Right renal pelvis (tissue), 4 donors: ENCODE measurements at places on chromosomes 16 and 17. TPM values are rescaled to one million over a fixed set of nuclear protein-coding genes. Genes with fewer than 3 reads are reported as not detected.

Gene NPIPB6
- 1.1 TPM for polyA plus RNA-seq

DNA sequence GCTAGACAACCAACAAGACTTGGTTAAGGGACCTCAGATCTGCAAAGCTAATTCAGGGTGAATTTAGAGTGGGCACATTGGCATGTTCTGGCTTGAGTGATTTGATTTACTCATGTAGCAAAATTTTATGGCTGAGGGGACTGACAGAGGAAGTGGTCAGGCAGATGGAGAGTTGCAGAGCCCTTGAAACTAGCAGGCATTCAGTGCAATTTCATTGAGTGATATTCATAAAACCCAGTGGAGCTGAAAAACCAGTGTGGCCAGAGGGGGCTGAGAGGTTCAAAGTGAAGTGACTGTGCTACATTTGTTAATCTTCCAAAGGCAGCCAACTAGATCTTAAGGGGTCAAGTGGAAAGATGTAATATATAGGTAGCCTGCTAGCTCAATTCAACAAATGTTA lies 2.2 kb upstream of the TMEM94 start:
- DNase-seq: no peak

DNA sequence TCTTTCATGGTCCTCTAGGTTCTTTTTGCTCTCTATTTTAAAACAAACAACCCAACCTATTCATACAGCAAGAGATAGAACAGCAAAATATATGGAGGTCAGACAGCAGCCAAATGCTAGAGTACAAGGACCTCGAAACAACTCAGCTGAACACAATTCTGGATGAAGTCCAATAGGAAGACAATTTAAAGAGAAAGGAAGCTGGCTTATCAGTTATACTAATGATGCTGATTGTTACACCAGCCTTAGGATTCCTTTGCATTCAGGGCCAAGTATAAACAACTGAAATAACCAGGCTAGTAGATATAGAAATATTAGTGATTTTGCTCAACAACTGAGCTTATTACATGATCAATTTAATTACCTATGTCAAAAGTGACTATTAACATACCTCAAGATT lies 2.5 kb downstream of the SSH2 start:
- DNase-seq: no peak

DNA sequence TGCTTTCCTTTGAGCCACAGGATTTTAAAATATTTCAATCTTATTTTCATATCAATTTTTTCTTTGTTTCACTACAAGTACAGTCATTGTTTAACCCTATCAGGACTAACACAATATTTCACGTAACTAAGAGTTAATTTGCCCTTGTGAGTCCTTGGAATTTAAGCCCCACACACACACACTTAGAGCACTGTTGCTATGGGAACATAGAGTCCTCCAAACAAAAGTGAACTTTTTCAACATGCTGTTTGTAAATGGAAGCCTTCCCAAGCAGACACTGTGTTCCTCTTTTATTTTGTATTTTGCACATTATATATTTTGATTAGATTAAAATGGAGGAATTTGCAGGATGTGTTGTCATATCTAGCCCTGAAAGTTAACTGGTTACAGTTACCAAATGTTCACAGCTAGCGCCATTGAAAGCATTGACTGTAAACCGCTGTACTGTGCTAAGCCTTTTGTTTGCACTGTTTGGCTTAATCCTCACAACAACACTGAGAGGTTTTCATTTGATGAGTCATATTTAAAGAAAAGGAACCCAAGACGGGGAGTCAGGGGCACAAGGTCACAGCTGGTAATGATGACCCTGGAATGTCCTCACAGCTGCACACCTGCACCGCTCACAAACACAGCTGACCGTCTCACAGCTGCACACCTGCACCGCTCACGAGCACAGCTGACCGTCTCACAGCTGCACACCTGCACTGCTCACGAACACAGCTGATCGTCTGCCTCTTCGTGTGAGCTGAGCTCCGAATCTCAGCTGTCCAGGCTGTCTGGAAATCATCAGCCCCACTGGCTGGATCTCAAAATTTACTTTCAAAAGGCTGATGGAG lies 6.3 kb downstream of the HSBP1 start:
- DNase-seq: no peak

DNA sequence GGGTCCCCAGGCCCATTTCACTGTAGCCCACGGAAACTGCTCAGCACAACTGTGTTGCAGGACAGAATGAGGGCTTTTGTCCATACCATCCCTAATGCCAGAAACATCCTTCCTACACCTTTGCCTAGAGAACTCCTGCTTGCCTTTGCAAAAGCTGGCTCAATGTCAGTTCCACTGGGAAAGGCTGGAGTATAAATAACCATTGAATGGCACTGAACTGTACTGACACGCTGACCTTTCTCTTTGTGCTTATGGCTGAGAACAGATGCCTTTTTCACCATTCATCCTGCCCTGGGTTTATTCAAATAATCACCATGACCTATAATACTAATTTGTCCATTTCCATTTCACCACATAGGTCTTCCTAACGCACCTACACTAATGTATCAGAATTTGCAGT lies 300.3 kb downstream of the XYLT1 start:
- DNase-seq: no peak

DNA sequence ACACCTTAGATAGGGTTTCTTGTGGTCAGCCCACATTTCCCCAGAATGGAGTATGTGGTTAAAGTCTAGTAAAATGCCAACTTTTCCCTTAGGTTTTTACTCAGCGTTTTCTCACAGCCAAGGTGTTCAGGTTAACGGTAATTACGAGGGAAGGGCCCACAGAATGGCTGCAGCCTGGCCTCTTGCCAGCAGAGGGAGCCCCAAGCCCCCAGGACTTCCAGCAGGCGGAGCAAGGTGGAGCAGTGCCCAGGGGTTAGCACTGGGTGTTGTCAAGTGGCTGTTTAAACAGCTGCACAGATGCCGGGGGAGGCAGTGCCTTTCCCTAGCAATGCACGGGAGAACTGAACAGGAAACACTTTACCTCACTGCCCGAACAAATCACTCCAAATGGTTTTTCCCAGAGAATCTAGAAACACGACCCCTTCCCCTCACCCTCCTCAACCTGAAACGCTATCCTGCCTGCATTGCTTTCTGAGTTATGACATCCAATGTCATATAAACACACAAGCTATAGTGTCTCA lies 6.6 kb downstream of the PHB1 start:
- DNase-seq: peak; percentile 57
